CD14-positive monocyte (primary cell): ENCODE measurements at places on chromosomes 16 and 17. TPM values are rescaled to one million over a fixed set of nuclear protein-coding genes. Genes with fewer than 3 reads are reported as not detected.

GRCh38 chr17:15511142-15511541, 43.7 kb upstream of the CDRT4 start:
- no peak overlapping the region for H3K4me3 ChIP-seq
- DNase-seq: peak; percentile 15
- H3K36me3 ChIP-seq: no peaks in the 10 kb centered on the region
- H3K4me1 ChIP-seq: peaks cover 12% of the 10 kb centered on the region

KRT36 gene
- 0.87 TPM for polyA plus RNA-seq

NRN1L gene
- not detected for polyA plus RNA-seq

DNA sequence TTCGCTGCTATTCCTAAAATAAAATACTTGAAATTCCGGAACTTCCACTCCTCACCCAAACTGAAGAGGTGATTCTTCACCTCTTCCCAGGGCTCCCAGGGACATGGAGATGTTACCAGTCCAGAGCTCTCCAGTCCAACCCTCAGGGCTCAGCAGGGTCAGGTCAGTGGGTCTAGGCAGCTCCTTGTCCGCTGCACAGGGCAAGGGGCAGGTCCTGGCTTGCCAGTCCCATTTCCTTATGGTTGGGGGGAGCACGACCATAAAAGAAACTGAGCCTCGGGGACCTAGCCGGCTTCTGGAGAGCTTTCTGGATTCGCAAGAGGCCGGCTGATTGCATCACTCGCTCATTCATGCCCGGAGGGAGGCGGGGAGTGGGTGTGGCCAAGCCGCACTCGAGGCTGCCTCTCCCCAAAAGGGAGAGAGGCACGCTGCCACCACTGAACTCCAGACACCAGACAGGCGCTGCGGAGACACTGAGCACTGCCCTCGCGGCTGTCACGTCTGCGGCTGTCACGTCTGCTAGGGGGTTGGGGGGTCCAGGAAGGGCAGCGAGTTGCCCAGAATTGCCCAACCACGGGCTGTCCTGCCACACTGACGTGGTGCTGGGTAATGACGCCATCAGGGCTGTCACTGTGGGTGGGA, 15.8 kb downstream of the SLC7A5 start:
- peak; percentile 98 for DNase-seq
- peak overlapping the region; percentile 78 for H3K27ac ChIP-seq
- H3K36me3 ChIP-seq: peaks cover 5% of the 10 kb centered on the region
- no peak overlapping the region for H3K4me3 ChIP-seq

DNA sequence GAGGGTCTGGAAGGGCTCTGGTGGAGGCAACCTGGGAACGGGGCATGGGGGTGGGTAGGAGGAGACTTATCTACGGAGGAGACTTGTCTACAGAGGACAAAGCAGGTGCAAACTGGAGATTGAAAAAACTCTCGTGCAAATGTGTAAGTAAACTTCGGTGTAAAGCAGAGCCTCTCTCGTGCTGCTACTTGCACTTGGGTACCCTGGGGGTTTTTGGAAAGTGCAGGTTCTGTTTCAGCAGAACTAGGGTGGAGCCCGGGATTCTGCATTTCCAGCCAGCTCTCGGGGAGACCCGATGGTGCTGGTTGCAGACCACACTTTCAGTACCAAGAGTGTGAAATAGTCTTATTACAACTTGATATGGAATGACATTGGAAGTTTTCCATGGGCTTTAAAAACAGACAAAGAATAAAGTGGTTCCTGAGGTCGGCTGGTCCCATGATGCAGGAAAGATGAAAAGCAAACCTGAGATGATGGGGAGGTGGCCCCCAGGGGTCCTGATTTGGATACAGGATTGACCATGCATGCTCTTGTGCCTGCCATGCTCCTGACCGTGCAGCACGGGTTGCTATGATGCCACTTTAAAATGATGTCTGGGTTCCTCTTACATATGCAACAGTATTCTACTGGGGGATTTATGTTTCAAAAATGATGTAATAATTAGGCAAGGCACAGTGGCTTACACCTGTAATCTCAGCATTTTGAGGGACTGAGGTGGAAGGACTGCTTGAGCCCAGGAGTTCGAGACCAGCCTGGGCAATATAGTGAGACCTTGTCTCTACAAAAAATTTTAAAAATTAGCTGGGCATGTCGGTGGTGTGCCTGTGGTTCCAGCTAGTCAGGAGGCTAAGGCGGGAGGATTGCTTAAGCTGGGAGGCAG, 69.3 kb downstream of the IRF8 start:
- H3K4me3 ChIP-seq: no peak overlapping the region
- no peaks in the 10 kb centered on the region for H3K27me3 ChIP-seq
- H3K27ac ChIP-seq: no peak overlapping the region
- peaks cover 26% of the 10 kb centered on the region for H3K4me1 ChIP-seq

GRCh38 chr16:14303639-14304394, 232.7 kb downstream of the MRTFB start:
- H3K36me3 ChIP-seq: no peaks in the 10 kb centered on the region
- H3K27ac ChIP-seq: no peak overlapping the region
- DNase-seq: no peak
- H3K4me3 ChIP-seq: no peak overlapping the region

ODAD4 gene
- polyA plus RNA-seq: 0.04 TPM in 1 of 2 replicates, not detected in the other

FZD2 gene
- polyA plus RNA-seq: 6.2 TPM

ZNF821 gene
- polyA plus RNA-seq: 5.4 and 6.3 TPM in 2 replicates

P2RX5 gene
- polyA plus RNA-seq: 8.8 and 10.8 TPM in 2 replicates
